Upper lobe of left lung (tissue), 6 donors: ENCODE measurements at places on chromosomes 11 and 22. TPM values are rescaled to one million over a fixed set of nuclear protein-coding genes. Genes with fewer than 3 reads are reported as not detected.

- no peak for DNase-seq
Observed at GRCh38 chr11:16935518-16936302, 78.5 kb downstream of the PLEKHA7 start.

Gene FOLR3
- 8.6 TPM for total RNA-seq

Gene CDC42BPG
- 21.6 TPM for total RNA-seq

Gene BTBD18
- total RNA-seq = not detected

Gene PTH
- total RNA-seq = not detected

Gene BARX2
- total RNA-seq = 0.30 TPM
